ENCODE measurements at places on chromosomes 16 and 17. TPM values are rescaled to one million over a fixed set of nuclear protein-coding genes. Genes with fewer than 3 reads are reported as not detected.

The C16orf89 gene
- total RNA-seq = not detected

The SLC6A2 gene
- total RNA-seq = 7.4 TPM

The DRC3 gene
- total RNA-seq = 1.1 TPM

The DBNDD1 gene
- 28.9 TPM for total RNA-seq

The FBF1 gene
- total RNA-seq = 12.5 TPM

The RSPRY1 gene
- 28.7 TPM for total RNA-seq
